ENCODE measurements at places on chromosomes 11 and 22. TPM values are rescaled to one million over a fixed set of nuclear protein-coding genes. Genes with fewer than 3 reads are reported as not detected.

Gene OSBP2
- total RNA-seq, result 0.89 TPM

Gene CRYBB3
- not detected for total RNA-seq

Gene OR52K2
- not detected for total RNA-seq

Gene MUC5B
- not detected for total RNA-seq

Gene SYT13
- not detected for total RNA-seq

Gene IGSF22
- total RNA-seq, result under 0.01 TPM

Gene UCP2
- total RNA-seq, result 20.7 TPM

Gene RFPL1
- total RNA-seq, result not detected

Gene VSIG10L2
- total RNA-seq, result not detected

Gene RAG2
- not detected for total RNA-seq

Gene OR52E8
- not detected for total RNA-seq

Gene PAMR1
- total RNA-seq, result 26.1 TPM

Gene IPO7
- total RNA-seq, result 49.8 TPM

Gene ART1
- not detected for total RNA-seq

Gene RELT
- total RNA-seq, result 2.7 TPM

Gene PLCB3
- 24.2 TPM for total RNA-seq

Gene C11orf21
- total RNA-seq, result not detected

Gene CCDC85B
- 228 TPM for total RNA-seq

Gene TMEM109
- 123 TPM for total RNA-seq

Gene ZBED5
- total RNA-seq, result 19.5 TPM

Gene KCNE3
- total RNA-seq, result 0.45 TPM

Gene FGF19
- not detected for total RNA-seq

Gene PARVG
- total RNA-seq, result not detected

Gene NFRKB
- 17.8 TPM for total RNA-seq

Gene OMP
- not detected for total RNA-seq

Gene CCDC188
- total RNA-seq, result not detected

Gene DRICH1
- total RNA-seq, result not detected

Gene PATE4
- total RNA-seq, result not detected

Gene BLID
- total RNA-seq, result 1.5 TPM

Gene F2
- total RNA-seq, result not detected

Gene HIC2
- 1.7 TPM for total RNA-seq

Gene PLAAT2
- total RNA-seq, result not detected

Gene RCOR2
- 8.6 TPM for total RNA-seq

Gene PLAAT5
- not detected for total RNA-seq

Gene PIK3IP1
- 9.5 TPM for total RNA-seq

Gene ATP5MG
- total RNA-seq, result 56.2 TPM

Gene OR52I1
- not detected for total RNA-seq

Gene FXYD2
- total RNA-seq, result 0.15 TPM

Gene OR52A1
- total RNA-seq, result not detected

Gene DNAJB7
- not detected for total RNA-seq

Gene PIWIL4
- 0.59 TPM for total RNA-seq

Gene TCIRG1
- total RNA-seq, result 101 TPM

Gene MB
- not detected for total RNA-seq

Gene XRRA1
- 9.1 TPM for total RNA-seq

Gene OR5P2
- total RNA-seq, result not detected

Gene RNF121
- 22.4 TPM for total RNA-seq

Gene CCDC81
- total RNA-seq, result 0.30 TPM

Gene FAM83F
- total RNA-seq, result 0.17 TPM

Gene ST14
- total RNA-seq, result 0.17 TPM

Gene SCUBE1
- total RNA-seq, result 0.17 TPM

Gene MIOX
- total RNA-seq, result not detected

Gene CASP4
- total RNA-seq, result 120 TPM

Gene MS4A6E
- not detected for total RNA-seq

Gene MMP13
- not detected for total RNA-seq

Gene DAGLA
- total RNA-seq, result 2.0 TPM

Gene MPPED2
- 0.17 TPM for total RNA-seq

All from bronchus fibroblast of lung (primary cell).